Tongue (tissue), 3 donors: ENCODE measurements at places on chromosomes 2 and 18. TPM values are rescaled to one million over a fixed set of nuclear protein-coding genes. Genes with fewer than 3 reads are reported as not detected.

The KIF1A gene
- 8.9 TPM for total RNA-seq

The HOXD13 gene
- not detected for total RNA-seq

The RALB gene
- total RNA-seq = 56.4 TPM

The IL1RN gene
- total RNA-seq = 44.7 TPM

The IL1R2 gene
- total RNA-seq = 5.7 TPM

The PSME4 gene
- total RNA-seq = 52.1 TPM

The FHOD3 gene
- 33.0 TPM for total RNA-seq

The ITPRIPL1 gene
- total RNA-seq = 6.3 TPM

The CTLA4 gene
- 1.2 TPM for total RNA-seq

The RBM44 gene
- 4.0 TPM for total RNA-seq

The PLEKHH2 gene
- 26.0 TPM for total RNA-seq

The MARCHF7 gene
- total RNA-seq = 222 TPM

The CPS1 gene
- 2.8 TPM for total RNA-seq

GRCh38 chr2:223477318-223477717 lies 124.8 kb downstream of the SCG2 start:
- DNase-seq = no peak

DNA sequence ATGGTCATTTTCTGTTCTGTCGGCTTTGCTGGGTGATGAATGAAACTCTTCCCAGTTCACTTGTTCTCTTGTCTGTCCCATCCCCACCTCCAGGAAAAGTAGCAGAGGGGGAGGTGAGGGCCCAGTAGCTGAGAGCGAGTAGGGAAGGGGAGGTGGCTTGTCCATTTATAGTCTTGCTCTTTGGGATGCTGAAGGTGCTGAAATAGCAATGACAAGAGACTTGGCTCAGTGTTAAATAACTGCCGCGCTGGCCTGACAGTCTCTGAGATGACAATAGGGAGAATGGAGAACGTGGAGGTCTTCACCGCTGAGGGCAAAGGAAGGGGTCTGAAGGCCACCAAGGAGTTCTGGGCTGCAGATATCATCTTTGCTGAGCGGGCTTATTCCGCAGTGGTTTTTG lies at the start of gene SMYD1:
SMYD1 (plus strand) TSS at position 228 of the 400 bp plus-strand sequence; CDS start at position 268, 40 bp downstream.
- DNase-seq = no peak

DNA sequence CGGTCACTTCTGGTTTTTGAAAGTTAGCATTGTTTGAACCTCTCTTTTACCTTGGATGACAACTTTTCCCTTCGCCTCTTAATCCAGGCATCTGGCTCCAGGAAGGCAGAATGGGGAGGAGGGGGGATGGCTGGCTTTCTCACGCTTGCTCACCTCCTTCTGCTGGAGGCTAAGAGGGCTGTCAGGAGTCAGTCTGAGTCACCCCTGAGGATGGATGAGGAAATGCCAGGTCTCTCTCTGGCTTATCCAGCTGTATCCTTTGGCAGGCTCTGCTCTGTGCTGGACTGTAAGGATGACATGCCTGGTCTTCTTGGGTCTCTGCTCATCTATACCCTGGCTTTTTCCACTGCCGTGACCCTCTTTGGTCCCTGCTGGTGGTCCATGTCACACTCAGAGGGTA lies 142.9 kb upstream of the GYPC start:
- no peak for DNase-seq

DNA sequence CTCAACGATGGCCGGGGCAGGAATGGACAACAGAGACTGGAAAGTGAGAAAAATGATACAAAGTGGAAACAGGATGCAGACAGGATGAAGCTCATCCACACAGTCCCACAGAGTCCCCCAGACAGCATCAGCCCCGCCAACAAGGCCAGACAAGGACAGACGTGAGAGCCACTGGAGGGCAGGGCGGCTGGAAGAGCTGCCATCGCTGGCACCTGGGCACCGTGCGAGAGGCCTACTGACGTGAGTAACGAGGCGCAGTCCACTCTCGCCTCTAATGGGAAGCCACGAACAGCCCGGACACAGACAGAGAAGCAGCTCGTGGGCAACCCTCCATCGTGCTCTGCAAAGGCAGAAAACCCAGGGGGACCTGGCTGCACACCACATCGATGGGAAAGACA lies 17.1 kb downstream of the HDAC4 start:
- no peak for DNase-seq

DNA sequence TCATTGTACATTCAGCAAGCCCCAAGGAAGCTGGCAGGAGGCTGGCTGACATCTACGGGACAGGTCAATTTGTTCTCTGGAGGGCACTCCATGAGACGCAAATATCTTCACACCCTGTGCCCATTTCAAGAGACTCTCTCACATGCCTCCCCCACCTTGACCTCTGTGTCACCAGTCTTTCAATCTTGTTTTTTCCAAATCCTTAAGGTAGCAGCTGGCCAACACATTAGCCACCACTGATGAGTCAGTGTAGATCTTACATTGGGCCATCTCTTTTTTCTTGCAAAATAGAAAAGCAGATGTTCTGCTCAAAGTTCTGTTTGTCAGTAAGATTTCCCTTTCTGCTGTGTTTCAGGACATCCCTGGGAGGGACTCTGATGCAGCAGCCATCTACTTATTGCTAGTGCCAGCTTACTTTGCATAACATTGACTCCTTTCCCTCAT lies 1.7 kb upstream of the DPP4 start:
- DNase-seq = no peak

GRCh38 chr2:242098445-242099128 lies 229.1 kb downstream of the RTP5 start:
- no peak for DNase-seq

- no peak for DNase-seq
Measured at GRCh38 chr2:120366698-120367097, 20.8 kb downstream of the INHBB start.

- DNase-seq = no peak
Measured at GRCh38 chr2:54541995-54542394, 85.9 kb downstream of the SPTBN1 start.

DNA sequence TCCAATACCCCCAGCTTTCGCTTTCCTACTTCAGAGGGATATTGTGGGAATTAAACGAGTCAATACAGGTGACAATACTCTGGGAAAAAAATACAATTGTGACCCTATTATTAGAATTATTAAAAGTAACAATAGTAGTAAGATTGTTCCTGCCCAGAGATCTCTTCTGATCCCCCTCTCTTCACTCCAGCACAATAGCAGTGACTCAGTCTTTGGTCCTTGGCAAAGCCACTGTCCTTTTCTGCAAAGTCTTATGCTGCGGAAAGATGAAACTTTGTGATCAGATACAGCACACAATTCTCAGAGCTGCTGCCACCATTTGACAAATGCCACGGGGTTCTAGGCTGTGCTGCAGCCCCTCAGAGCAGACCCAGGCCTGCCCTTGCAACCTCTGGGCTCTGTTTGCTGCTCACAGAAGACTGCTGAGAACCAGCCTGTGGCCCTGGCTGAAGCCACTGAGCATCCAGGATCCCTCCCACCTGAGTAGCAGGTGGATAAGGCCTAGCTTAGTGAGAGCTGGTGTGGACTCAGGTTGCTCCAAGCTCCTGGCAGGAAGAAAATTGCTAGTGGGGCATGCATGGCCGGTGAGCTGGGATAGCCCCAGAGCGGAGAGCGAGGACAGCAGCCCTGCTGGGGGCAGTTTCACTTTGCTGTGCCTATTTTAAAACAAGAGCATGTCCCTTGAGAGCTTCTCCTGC lies 60.1 kb upstream of the ROCK2 start:
- DNase-seq = no peak

- no peak for DNase-seq
Measured at GRCh38 chr2:161975062-161975812, 98.8 kb downstream of the DPP4 start.

DNA sequence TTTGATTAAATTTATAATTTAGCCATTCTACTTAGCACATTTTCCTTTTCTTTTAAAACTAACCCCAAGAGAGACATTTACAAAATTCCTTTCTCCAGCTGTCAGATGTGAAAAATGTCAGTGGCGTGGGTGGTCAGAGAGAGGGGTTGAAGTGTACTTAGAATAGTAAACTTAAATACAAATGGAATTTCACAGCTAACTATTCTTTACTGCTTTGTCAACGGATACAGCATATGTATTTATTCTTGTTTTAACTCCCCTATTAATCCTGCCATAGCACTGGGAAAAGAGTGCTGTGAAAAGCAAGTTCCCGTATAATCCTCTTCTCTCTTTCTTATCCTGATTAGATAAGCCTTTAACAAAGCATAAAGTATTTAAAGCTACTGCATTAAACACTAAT lies 191.4 kb upstream of the CHAC2 start:
- peak; percentile 17 for DNase-seq

DNA sequence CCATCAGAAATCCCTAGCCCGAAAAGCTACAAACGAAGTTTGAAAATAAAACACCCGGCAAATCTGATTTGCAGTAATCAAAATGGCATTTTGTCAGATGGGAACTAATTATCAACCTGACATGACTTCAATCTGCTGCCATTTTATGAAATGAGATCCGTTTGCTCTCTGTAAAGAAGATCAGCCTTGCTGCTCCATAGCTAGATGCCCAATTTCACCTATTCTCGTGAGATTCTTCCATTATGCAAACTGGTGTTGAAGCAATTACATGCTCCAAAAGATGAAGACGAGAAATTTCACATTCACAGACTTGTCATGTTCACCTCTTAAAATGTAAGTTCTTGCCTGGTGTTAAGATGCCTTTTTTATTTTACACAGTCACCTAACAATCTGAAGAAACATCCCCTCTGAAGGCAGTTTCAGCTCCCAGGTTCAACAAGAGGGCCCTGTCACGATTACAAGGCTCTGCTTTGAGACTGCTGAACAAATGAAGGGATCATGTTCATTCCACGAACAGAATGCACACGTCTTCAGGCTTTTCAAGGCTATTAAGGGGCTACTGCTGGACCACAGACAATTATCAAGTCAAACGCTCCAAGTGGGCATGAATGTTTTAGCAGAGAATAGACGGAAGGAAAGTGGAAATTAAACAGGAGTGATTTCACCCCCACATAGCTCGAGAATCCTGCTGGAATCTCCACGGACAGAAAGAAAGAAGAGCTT lies 172.6 kb upstream of the PID1 start:
- no peak for DNase-seq

DNA sequence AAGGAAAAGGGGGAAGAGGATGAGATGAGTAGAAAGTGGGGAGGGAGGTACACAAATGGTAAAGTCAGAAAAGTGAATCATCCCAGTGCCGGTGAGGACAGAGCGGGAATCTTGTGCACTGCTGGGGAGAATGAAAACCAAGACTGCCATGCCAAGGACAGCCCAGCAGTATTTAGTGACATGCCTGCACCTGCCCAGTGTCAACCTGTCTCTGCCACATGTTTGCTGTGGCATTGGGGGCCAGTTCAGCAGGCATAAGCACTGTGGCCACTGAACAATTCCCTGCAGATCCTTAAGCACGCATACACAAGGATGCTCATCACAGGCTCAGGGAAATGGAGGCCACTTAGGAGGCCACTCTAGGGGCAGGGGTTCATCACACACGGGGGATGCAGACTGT lies 5.2 kb upstream of the KCNK3 start:
- DNase-seq = no peak

- no peak for DNase-seq
Measured at GRCh38 chr2:95297639-95298395, 670 bp downstream of the KCNIP3 start.

- DNase-seq = no peak
Measured at GRCh38 chr2:48984922-48985321, 169.4 kb downstream of the FSHR start.
